NCI-H2029 (cell line): ENCODE measurements at places on chromosomes 16 and 17.
A peak's percentile ranks its signal among the peaks of the same experiment; 100 is the strongest.

DNA sequence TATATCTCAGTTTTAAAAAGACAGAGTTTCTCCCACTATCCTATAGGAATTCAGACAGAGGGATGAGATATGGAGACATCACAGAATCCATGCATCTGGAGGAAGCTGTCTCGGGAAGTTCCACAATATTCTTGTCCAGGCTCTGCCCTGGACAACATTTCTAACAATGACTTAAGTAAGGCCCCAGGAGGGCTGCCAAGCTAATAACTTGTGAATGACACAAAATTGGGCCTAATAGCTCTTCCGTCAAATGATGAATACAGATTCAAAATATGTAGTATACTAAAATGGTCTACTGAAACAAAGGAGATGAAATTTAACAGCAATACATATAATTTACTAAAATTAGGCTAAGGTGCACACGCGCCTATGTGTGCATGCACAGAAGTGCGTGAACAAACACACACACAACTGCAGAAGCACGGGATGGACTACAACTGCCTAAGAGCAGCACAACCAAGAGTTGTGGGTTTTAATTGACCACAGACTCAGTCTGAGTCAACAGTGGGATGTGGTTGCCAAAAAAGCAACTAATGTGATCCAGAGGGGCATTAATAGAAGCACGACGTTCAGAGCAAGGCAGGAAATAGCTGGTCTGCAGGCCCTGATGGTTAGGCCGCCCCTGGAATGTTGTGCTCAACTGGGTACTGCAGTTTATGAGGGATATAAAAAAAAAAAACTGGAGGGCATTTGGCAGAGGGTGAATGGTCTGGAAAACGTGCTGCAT, 26.3 kb upstream of the HS3ST2 start:
- peak; percentile 51 for DNase-seq

GRCh38 chr16:84753412-84754326, 53.9 kb downstream of the USP10 start:
- no peak for DNase-seq

DNA sequence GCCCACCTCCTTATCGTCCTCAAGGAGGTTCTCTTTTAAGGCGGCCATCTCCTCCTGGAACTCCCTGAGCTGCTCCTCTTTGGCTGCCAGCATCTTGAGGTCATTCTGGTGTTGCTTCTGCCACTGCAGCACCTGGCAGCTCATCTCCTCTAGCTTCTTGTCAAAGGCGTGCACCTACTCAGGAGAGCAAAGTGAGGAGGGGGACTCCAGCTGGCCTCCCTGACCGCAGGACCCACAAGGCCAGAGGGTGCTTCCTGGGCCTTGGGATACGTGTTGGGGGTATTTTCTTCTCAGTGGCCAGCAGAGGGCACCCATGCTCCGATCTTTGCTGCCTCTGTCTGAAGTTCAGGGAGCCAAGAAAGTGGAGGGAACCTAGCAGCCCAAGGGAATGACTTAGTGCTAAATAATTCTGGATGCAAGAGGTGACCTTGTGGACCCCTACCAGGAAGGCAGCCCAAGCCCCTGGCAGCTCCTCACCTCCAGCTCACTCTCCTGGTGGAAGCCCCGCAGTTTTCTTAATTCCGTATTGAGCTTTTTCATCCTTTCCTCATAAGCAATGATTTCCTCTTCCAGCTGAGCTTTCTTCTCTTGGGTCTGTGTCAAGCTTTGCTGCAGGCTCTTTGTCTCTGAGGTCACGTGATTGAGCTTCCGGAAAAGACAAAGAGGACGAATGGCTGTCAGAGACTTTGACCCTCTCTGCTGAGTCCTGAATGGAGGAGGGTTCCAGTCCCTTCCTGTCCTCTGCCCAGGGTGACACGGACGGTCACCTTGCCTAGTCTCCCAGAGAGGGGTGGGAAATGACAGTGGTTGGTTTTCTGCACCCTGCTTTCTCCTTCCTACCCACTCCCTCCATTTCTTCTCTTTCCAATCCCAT, 31.4 kb downstream of the DHX38 start:
- DNase-seq: peak; percentile 14

- no peak for DNase-seq
Measured at GRCh38 chr16:79980650-79981521, 380.3 kb upstream of the MAF start.

- DNase-seq: no peak
Measured at GRCh38 chr16:70572926-70573270, 49.3 kb downstream of the SF3B3 start.

- DNase-seq: no peak
Measured at GRCh38 chr16:71353736-71354135, 4.8 kb upstream of the CALB2 start.
